Endothelial cell of umbilical vein (primary cell): ENCODE measurements at places on chromosomes 13 and 19. TPM values are rescaled to one million over a fixed set of nuclear protein-coding genes. Genes with fewer than 3 reads are reported as not detected.

GRCh38 chr19:51364200-51365106, 1.7 kb downstream of the ETFB start:
- no peaks in the 10 kb centered on the region for H3K36me3 ChIP-seq
- no peak overlapping the region for H3K27ac ChIP-seq
- no peak overlapping the region for H3K4me3 ChIP-seq
- H3K27me3 ChIP-seq, result no peaks in the 10 kb centered on the region

- no peaks in the 10 kb centered on the region for H3K4me1 ChIP-seq
- H3K27me3 ChIP-seq, result no peaks in the 10 kb centered on the region
- DNase-seq, result peak; percentile 11
- H3K27ac ChIP-seq, result no peak overlapping the region
These were observed 180.7 kb upstream of the STARD13 start for GRCh38 chr13:33466262-33466661.

The SWSAP1 gene
- polyA plus RNA-seq, result 4.4 and 4.8 TPM in 2 replicates

The DZIP1 gene
- polyA plus RNA-seq, result 8.6 and 9.0 TPM in 2 replicates

DNA sequence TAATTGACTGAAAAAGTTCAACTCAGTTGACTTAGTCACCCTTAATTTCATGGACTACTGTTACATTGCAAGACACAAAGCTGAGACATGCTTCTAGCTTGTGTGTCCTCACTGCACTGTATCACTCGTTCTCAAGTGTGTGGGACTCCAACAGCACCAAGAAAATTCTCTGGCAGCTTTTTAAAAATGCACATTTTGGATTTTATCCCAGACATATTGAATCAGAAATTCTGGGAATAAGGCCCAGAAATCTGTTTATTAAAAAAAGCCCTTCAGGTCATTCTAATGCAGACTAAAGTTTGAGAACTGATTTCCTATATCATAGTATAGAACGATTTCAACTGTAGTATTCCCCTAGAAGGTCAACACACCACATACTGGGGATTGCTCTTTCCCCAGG, 1485.3 kb downstream of the PCDH9 start:
- no peak for DNase-seq
- no peak overlapping the region for H3K27ac ChIP-seq
- H3K4me3 ChIP-seq, result no peak overlapping the region
- no peaks in the 10 kb centered on the region for H3K36me3 ChIP-seq

The URAD gene
- polyA plus RNA-seq, result not detected in 2 replicates

The SELENOV gene
- polyA plus RNA-seq, result not detected in 2 replicates

DNA sequence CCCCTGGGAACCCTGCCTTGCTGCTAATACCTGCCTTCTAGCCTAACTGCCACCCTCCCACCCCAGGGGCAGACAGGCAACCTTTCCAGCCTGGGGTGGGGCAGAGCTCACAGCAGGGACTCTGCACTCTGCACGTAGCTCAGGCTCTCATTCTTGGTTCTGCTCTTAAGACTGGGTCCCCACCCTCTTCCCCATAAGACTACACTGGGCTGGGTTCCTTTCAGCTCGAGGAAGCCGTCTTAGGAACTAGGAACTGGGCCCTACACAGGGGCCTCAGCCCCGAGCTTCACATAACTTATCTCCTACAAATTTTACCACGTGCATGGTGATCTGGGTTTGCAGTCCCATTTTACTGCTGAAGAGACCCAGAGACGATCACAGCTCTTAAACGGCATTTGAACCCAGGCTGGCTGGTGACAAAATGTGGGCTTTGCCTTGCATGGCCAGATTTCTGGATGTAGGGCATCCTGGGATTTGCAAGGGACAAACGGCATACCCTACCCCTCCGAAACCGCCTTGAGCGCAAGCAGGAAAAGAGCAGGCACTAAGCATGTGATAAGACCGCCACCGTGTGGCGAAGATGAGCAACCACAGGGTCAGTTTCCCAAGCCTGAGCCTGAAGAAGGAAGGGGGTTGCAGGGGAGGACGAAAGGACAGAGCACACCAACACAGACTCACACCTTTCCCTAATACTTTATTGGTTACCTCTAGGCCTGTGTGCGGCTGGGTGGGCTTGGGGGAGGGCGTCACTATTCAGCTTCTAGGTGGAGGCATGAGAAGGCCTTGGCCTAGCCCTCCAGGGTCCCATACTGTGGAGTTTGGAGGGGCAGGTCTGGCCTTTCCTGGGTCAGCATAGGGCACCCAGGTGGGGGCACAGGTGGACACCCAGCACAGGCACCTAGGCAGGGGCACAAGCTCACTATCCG, 5.1 kb downstream of the JUNB start:
- no peak overlapping the region for H3K27ac ChIP-seq
- peak; percentile 80 for DNase-seq
- H3K4me1 ChIP-seq, result peaks cover 18% of the 10 kb centered on the region
- H3K27me3 ChIP-seq, result no peaks in the 10 kb centered on the region

GRCh38 chr19:15123900-15124299, 16.7 kb downstream of the SYDE1 start:
- H3K4me1 ChIP-seq, result peaks cover 3% of the 10 kb centered on the region
- DNase-seq, result no peak
- H3K27me3 ChIP-seq, result no peaks in the 10 kb centered on the region
- no peak overlapping the region for H3K27ac ChIP-seq

DNA sequence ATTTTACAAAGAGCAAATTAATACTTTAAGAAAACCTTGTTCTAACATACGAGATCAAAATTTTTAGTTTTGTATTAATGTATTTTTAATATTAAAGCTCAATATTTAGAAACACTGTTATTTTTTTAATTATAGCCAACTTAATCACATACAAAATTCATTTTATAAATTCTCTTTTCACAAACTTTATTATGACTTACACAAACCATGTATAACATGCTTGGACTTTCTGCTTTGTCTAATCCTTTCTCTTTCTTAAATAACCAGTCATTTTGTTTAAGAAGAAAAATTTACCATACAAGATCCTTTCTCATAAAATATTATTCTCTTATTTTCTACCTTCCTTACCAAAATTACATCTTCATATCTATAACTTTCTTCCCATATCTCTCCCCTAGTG, 62.2 kb downstream of the CYSLTR2 start:
- H3K27me3 ChIP-seq, result peaks cover 1% of the 10 kb centered on the region
- no peak for DNase-seq
- H3K27ac ChIP-seq, result no peak overlapping the region
- no peaks in the 10 kb centered on the region for H3K36me3 ChIP-seq
- H3K4me1 ChIP-seq, result no peaks in the 10 kb centered on the region
- H3K4me3 ChIP-seq, result no peak overlapping the region

GRCh38 chr13:62932256-62932883, 1516.7 kb upstream of the PCDH20 start:
- no peaks in the 10 kb centered on the region for H3K27me3 ChIP-seq
- H3K27ac ChIP-seq, result no peak overlapping the region
- no peaks in the 10 kb centered on the region for H3K4me1 ChIP-seq
- no peaks in the 10 kb centered on the region for H3K36me3 ChIP-seq
- no peak for DNase-seq

The TGFBR3L gene
- 0.35 and 0.81 TPM in 2 replicates for polyA plus RNA-seq

The IZUMO2 gene
- not detected in 2 replicates for polyA plus RNA-seq

DNA sequence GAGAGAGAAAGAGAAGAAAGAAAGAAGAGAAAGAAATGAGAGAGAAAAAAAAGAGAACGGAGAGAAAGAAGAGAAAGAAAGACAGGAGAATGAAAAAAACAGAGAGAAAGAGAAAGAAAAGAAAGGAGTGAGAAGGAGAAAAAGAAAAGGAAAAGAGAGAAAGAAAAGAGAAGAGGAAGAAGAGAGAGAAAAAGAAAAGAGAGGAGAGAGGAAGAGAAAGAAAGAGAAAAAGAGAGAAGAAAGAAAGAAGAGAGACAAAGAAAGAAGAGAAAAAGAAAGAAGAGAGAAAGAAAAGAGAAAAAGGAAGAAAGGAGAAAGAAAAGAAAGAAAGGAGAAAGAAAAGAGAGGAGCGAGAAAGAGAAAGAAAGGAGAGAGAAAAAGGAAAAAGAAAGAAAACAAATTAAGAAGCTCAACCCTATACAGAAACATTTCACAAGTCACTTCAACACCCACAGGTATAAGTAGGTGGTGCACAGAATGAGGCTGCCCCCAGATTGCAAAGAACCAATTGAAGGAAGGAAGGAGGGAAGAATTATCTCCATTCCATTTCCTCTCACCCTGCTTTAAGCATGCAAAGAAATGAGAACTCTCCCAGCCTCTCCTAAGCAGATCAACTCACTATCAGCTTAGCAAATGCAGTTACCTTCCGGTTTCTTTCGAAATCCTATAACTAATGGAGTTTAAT, 98.8 kb upstream of the CACNA1A start:
- no peak for DNase-seq
- no peaks in the 10 kb centered on the region for H3K36me3 ChIP-seq
- no peak overlapping the region for H3K27ac ChIP-seq
- no peaks in the 10 kb centered on the region for H3K27me3 ChIP-seq

The GRIK5 gene
- 0.80 and 1.0 TPM in 2 replicates for polyA plus RNA-seq

The TUBA3C gene
- not detected in 2 replicates for polyA plus RNA-seq

GRCh38 chr13:88248393-88248792, 577.2 kb downstream of the SLITRK5 start:
- no peak for DNase-seq
- H3K36me3 ChIP-seq, result no peaks in the 10 kb centered on the region
- no peaks in the 10 kb centered on the region for H3K4me1 ChIP-seq
- H3K27me3 ChIP-seq, result no peaks in the 10 kb centered on the region
- no peak overlapping the region for H3K4me3 ChIP-seq

The CD209 gene
- not detected in 2 replicates for polyA plus RNA-seq

DNA sequence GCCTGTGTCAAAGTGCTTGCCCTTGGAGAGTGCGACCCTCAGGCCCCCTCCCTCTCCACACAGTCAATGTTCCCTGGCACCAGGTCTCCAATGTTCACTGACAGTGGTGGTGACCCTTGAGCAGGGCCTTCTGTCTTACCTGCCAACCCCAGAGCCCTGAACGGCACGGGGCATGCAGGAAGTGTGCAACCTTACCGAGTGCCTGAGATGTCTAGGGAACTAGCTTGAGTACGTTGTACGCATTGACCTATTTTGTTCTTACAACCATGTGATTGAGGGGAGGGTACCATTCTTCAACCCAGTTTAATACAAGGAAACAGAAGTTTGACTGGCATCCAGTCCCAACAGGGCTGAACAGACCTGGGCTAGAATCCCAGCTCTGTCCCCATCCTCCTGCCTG, 13.2 kb downstream of the MAG start:
- no peak for DNase-seq
- H3K36me3 ChIP-seq, result no peaks in the 10 kb centered on the region
- no peak overlapping the region for H3K4me3 ChIP-seq
- no peaks in the 10 kb centered on the region for H3K27me3 ChIP-seq

- no peak overlapping the region for H3K27ac ChIP-seq
- peaks cover 10% of the 10 kb centered on the region for H3K36me3 ChIP-seq
- H3K27me3 ChIP-seq, result no peaks in the 10 kb centered on the region
- no peak overlapping the region for H3K4me3 ChIP-seq
- DNase-seq, result no peak
- peaks cover 17% of the 10 kb centered on the region for H3K4me1 ChIP-seq
These were observed 9.6 kb downstream of the CAPN12 start for GRCh38 chr19:38734426-38735256.

DNA sequence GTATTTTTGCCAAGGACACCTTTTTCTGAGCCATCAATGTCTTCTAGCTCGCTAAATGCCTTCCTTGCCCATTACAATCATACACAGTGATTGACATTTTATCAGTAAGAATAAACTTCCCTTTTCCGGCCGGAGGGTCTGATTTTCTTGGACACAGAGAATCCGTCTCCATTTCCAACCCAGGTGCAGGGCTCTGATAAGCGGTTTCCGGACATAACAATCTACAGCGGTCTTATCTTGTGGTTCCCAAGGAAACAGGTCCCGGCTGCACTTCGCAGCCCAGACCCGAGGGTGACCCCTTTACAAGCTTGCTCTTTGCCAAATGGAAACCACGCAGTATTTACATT, 5.1 kb upstream of the ZNF77 start:
- no peaks in the 10 kb centered on the region for H3K27me3 ChIP-seq
- peak overlapping the region; percentile 57 for H3K4me3 ChIP-seq
- peak; percentile 99 for DNase-seq
- peak overlapping the region; percentile 95 for H3K27ac ChIP-seq
- H3K36me3 ChIP-seq, result no peaks in the 10 kb centered on the region
- peaks cover 27% of the 10 kb centered on the region for H3K4me1 ChIP-seq

The ACP5 gene
- polyA plus RNA-seq, result 0.84 and 1.3 TPM in 2 replicates

- no peak overlapping the region for H3K4me3 ChIP-seq
- H3K36me3 ChIP-seq, result no peaks in the 10 kb centered on the region
- DNase-seq, result no peak
- H3K27me3 ChIP-seq, result no peaks in the 10 kb centered on the region
- no peaks in the 10 kb centered on the region for H3K4me1 ChIP-seq
These were observed 370.6 kb downstream of the DIAPH3 start for GRCh38 chr13:59793107-59793506.

The C1QTNF9B gene
- polyA plus RNA-seq, result 0.06 TPM in 1 of 2 replicates, not detected in the other

DNA sequence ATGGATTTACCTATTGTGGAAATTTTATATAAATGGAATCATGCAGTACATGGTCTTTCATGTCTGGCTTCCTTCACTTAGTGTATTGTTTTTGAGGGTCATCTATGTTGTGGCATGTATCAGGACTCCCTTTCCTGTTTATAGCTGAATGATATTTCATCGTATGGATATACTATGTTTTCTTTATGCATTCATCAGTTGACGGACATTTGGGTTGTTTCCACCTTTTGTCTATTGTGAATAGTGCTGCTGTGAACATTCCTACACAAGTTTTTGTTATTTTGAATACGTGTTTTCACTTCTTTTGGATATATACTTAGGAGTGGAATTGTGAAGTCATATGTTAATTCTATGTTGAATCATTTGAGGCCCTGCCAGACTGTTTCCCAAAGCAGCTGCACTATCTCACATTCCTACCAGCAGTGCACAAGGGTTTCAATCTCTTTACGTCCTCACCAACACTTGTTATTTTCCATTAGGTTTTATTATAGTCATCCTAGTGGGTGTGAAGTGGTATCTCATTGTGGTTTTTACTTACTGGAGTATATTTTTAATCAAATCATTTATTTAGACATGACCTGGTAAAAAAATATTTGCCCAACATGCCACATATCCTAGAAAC, 262.7 kb downstream of the DLEU7 start:
- no peaks in the 10 kb centered on the region for H3K36me3 ChIP-seq
- H3K27ac ChIP-seq, result no peak overlapping the region
- no peaks in the 10 kb centered on the region for H3K4me1 ChIP-seq
- peaks cover 12% of the 10 kb centered on the region for H3K27me3 ChIP-seq
- H3K4me3 ChIP-seq, result no peak overlapping the region

The ZNF486 gene
- polyA plus RNA-seq, result 2.2 and 3.3 TPM in 2 replicates

The AZU1 gene
- 0.12 TPM in 1 of 2 replicates, not detected in the other for polyA plus RNA-seq

GRCh38 chr19:12665671-12666264, 774 bp downstream of the MAN2B1 start:
- H3K36me3 ChIP-seq, result peaks cover 3% of the 10 kb centered on the region
- no peaks in the 10 kb centered on the region for H3K27me3 ChIP-seq
- peaks cover 20% of the 10 kb centered on the region for H3K4me1 ChIP-seq
- peak overlapping the region; percentile 67 for H3K4me3 ChIP-seq

The ZNF790 gene
- polyA plus RNA-seq, result 1.6 and 2.1 TPM in 2 replicates
